NCI-H1105 (cell line): ENCODE measurements at places on chromosomes 3 and 15.

DNA sequence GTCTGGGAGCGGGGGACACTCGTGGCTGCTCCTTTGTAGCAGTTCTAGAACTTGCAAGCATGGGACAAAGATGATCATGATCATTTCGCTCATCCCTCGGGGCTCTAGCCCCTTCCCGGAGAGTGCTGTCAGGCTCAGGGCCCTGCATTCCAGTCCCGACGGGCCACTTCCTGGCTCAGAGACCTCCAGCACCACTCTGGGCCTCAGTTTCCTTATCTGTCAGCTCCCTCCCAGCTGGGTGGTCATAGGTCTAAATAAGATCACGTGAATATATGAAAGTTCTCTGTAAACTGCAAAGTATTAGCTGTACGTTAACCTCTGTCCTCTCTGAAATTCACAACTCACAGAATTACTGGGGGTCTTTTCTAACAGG, 52.8 kb upstream of the SLC6A11 start:
- DNase-seq, result no peak

- DNase-seq, result peak; percentile 80
These were observed 121.0 kb downstream of the TFDP2 start for GRCh38 chr3:142028243-142028777.

DNA sequence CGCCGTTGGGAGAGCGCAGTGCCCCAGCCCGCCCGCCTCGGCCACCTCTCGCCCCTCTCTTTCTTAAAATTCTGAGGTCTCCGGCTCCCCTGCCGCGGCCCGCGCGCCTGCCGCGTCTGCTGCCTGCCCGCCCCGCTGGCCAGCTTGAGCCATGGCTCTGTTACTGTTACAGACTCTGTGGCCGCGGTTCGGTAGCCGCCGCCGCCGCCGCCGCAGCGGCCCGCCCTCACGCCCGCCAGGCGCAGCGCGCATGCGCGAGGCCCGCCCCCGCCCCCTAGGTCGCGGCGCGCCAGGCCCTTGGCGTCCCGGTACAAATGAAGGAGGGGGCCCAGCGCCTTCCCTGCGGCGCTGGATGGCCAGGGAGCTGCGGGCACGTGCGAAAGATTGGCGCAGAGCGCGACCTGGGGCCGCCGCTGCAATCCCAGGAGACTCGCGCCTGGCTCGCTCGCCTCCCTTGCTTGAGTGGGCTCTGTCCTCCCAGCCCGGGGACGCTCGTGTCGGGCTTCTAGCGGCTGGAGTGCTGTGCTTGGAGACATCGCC, at the start of gene ONECUT1:
TSS of gene ONECUT1 (minus strand) at position 168 of the 540 bp plus-strand sequence. CDS start 452 bp downstream, outside the sequence.
- peak; percentile 34 for DNase-seq

GRCh38 chr15:41648770-41649169, 11.4 kb upstream of the MGA start:
- DNase-seq, result no peak

GRCh38 chr15:79956354-79956939, 14.5 kb downstream of the BCL2A1 start:
- no peak for DNase-seq

DNA sequence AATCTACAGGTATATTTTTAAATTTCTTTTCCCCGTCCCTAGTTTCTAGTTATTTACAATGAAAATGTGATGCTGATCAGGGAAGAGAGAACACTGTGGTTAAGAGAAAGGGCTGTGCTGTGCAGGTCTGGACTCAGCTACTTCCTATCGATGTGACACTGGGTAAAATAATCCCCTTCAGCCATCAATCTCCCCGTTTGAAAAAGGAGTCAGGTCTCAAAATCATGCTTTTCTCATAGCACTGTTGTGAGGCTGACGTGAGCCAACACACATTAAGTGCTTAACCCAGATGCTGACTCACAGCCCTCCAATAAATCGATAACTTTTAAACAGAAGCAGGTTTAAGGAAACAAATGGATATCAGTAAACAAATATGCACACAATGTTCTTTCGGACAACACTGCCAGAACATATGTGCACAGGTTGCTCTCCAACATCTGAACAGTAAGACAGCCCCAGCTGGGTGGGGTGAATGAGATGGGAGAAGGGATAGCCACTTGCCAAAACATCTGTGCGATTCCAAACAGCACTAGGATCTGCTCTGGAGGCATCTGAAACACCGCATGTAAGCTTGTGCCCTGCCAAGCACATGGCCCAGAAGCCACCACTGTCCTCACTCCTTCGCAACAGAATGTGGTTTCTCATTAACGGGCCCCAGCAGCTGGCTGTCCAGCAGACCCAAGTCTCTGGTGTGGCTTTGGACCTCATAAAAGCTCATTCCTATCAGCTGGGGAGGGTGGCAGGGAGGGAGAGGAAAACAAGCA, 143.2 kb upstream of the PRICKLE2 start:
- DNase-seq, result no peak

DNA sequence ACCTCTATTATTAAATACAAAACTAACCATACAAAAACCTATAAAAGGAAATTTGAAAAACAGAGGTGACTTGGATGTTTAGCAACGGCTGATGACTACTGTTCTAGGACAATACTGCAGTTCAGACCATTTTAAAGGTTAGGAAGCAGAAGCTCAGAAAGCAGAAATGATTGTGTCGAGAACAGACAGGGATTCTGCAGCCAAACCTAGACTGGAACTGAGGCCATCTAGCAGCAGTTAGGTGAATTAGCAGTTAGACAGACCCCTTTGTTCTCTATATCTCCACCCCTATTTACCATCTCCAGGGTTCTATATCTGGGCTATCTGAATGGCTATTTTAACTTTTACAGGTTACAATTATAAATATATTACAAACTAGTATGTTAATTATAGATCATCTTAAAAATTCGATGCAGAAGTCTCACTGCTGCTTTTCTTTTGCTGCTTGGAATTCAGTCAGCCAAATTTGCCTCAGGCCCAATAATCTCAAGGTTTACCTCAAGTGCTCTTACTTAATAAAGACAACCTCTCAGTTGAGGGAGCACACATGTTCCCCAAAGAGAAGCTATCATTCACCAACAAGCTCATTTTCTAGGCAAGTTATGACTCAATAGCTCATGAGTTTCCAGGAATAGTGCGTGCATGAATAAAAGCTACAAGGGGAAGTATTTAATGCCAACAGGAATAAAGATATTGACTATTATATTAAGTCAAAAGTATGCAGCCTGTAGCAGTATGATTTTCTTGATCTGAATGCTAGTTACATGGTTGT, 9.3 kb upstream of the IL1RAP start:
- DNase-seq, result no peak

DNA sequence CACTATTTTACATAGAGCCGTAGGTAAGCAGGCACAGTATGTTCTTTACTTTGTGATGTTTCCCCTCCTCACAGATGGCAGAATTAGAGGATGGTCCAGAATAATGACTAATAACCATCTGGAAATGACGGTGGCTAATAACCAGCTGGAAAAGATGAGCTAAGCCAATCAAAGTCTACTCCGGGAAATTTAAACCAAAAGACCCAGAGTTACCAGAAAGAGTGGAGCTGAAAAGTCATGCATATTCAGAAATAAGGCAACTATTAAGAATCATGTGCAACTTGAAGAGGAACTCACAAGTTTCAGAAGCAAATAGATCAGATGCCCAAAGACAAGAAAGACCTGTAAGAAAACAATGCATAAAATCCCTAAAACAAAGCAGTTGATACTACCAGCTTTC, 33.6 kb downstream of the DMXL2 start:
- DNase-seq, result no peak

DNA sequence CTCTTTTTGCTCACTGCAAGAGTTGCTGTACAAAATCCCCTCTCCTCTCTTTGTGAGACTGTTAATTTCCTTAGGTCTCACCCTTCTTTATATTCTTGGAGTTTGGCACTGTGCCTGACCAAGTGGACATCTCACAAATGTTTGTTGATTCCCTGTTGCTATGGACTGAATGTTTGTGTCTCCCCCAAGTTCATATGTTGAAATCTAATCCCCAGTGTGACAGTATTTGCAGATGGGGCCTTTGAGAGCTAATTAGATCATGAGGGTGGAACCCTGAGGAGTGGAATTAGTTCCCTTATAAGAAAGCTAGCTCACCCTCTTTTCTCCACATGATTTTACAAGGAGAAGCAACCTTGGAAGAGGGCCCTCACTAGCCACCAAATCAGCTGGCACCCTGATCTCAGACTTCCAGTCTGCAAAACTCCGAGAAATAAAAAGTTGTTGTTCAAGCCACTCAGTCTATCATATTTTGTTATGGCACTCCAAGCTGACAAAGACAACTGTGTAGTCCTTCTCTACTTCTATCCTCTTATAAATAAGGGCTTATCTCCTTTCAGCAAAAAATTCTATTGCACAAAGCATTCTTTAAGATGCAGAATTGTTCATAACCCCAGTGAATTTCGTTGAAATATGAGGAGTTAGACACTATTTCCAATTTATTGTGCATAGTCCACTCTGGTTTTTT, 65.5 kb upstream of the NPHP3 start:
- DNase-seq, result no peak

DNA sequence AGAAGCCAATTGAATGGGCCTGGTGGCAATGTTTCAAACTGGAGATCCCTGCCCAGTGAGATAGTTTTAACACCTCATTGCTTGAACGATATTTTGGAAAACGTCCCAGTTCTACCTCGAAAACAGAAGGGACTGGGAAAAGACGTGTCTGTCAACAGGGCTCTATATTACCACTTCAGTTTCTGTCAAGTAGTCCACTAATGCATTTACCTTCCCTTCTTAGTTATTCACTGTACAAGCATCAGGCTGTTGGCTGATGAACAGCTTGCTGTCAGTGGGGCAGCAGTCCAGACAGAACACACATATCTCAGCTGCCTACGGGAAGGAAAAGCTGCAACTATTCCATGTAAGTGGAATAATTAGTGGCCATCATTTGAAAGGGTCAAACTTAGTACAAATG, 794.7 kb upstream of the GBE1 start:
- peak; percentile 67 for DNase-seq

- no peak for DNase-seq
These were observed 49.9 kb downstream of the CASR start for GRCh38 chr3:122233101-122233952.

DNA sequence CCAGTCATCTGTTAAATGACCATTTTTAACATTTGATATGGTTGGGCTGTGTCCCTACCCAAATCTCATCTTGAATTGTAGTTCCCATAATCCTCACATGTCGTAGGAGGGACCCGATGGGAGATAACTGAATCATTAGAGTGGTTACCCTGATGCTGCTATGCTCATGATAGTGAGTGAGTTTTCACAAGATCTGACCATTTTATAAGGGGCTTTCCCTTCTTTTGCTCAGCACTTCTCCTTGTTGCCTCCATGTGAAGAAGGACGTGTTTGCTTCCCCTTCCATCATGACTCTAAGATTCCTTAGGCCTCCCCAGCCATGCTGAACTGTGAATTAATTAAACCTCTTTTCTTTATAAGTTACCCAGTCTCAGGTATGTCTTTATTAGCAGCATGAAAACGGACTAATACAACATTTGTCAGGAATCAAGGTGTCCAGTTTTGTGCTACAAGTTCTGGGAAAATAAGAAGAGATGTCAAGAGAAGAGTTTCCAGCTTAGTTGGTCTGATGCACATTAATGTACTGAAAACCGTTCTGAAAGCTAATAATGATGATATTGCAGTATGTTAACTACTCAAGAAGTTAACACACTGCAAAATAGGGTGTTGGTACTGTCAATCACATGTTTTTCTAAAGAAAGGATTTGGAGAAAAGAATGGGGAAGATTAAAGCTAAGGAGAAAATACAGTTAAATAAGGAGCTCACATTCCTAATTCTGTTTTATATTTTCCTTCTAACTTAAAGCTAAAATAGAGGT, 67.9 kb downstream of the ATP8B4 start:
- no peak for DNase-seq

- no peak for DNase-seq
These were observed 16.7 kb upstream of the TBL1XR1 start for GRCh38 chr3:177213801-177214535.

GRCh38 chr3:114411811-114412803, 118.3 kb downstream of the TIGIT start:
- DNase-seq, result no peak

GRCh38 chr15:63611177-63611576, 14.0 kb downstream of the FBXL22 start:
- no peak for DNase-seq
